ENCODE measurements at places on chromosomes 6 and 20.

DNA sequence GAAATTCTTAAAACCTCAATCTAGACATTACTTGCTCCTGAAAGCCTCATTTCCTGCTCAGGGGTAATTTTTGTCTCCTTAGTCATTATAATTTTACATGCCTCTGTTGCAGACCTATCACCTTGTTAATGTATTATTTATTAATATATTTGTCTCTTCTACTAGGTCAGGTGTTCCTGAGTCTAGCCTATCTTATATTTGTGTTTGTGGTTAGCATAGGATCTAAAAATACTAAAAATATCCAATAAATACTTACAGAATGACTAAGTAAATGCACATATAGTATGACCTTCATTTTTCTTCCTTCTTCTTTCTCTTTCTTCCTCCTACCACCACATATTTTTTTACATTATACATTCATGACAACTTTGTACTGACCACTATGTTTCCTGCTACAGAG, 268.9 kb upstream of the HS3ST5 start:
- DNase-seq, result no peak

DNA sequence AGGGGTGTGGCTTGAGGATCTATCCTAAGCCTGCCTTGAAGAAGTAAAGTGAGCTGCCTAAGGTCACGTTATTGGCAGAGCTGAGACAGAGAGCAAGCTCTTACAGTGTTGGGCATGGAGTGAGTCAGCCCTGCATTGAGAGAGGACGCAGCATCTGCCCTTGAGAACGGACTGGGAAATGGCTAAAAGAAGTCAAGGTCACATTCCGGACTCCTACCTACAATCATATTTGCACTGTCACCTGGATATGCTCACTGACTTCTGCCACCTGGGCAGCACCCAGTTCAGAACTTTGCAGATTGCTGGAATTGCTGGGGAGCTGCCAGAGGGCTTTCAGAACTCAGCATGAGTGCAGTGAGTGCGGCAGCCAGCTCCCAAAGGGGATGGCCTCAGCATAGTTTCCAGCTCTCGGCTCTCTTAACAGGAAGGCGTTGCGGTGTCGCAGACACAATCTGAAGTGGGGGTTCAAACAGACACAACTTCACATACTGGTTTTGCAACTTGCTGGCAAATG, 199.3 kb upstream of the SGK1 start:
- DNase-seq, result peak; percentile 86

- DNase-seq, result peak; percentile 40
These were observed 160.8 kb upstream of the QKI start for GRCh38 chr6:163253556-163254213.

DNA sequence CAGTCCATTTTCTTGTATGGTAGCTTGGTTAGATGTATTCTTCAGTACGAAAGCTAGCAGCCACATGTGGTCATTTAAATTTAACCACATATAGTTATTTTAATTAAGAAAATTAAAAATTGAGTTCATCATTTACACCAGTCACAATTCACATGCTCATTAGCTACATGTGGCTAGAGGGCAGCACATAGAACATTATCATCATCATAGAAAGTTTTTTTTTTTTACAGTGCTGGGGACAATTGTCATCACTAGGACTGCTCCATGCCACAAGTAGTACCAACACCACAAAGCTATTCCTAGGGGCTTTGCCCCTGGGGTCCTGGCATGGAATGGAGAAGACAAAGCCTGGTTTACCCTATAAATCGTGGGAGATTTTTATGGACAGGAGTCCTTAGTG, 30.5 kb downstream of the PLCB4 start:
- DNase-seq, result no peak

- DNase-seq, result no peak
These were observed 131.6 kb downstream of the COL9A1 start for GRCh38 chr6:70171236-70171635.
